ENCODE measurements at places on chromosomes 3 and 15. TPM values are rescaled to one million over a fixed set of nuclear protein-coding genes. Genes with fewer than 3 reads are reported as not detected.

CASR gene
- not detected for total RNA-seq

CCNB2 gene
- 193 TPM for total RNA-seq

CCDC39 gene
- total RNA-seq, result not detected

CCRL2 gene
- total RNA-seq, result not detected

UBE2E2 gene
- total RNA-seq, result 96.3 TPM

ASB14 gene
- not detected for total RNA-seq

HCLS1 gene
- total RNA-seq, result 1.9 TPM

SLC24A5 gene
- not detected for total RNA-seq

PRRT3 gene
- 2.1 TPM for total RNA-seq

ALS2CL gene
- total RNA-seq, result 6.5 TPM

OR5H1 gene
- not detected for total RNA-seq

CLDN18 gene
- total RNA-seq, result not detected

STXBP5L gene
- total RNA-seq, result 1.3 TPM

CX3CR1 gene
- total RNA-seq, result not detected

SPRED1 gene
- 31.9 TPM for total RNA-seq

APH1B gene
- 13.3 TPM for total RNA-seq

All from SJCRH30 (cell line).